ENCODE measurements at places on chromosomes 6 and 20.

- DNase-seq, result no peak
Observed at GRCh38 chr20:61697666-61698597, 367.7 kb downstream of the TAF4 start.

- DNase-seq, result no peak
Observed at GRCh38 chr20:57482796-57483195, 42.1 kb downstream of the CTCFL start.

DNA sequence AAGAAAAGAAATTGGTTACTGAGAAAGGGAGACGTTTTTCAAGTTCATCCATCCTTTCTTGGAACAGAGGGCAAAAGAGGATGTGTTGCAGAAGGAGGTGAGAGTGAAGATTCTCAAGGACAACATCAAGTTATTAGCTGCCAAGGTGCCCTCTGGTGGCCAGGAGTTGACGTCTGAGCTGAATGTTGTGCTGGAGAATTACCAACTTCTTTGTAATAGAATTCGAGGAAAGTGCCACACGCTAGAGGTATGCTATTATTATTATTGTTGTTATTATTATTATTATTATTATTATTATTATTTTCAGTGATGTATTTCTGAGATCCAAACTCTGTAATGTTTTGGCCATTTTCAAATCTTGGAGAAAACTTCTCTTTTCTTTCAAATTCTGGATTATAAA, 197.0 kb downstream of the UTRN start:
- no peak for DNase-seq

GRCh38 chr6:25868436-25869183, 5.4 kb downstream of the SLC17A3 start:
- no peak for DNase-seq

GRCh38 chr20:32206760-32207625, 550 bp downstream of the PLAGL2 start:
- no peak for DNase-seq

DNA sequence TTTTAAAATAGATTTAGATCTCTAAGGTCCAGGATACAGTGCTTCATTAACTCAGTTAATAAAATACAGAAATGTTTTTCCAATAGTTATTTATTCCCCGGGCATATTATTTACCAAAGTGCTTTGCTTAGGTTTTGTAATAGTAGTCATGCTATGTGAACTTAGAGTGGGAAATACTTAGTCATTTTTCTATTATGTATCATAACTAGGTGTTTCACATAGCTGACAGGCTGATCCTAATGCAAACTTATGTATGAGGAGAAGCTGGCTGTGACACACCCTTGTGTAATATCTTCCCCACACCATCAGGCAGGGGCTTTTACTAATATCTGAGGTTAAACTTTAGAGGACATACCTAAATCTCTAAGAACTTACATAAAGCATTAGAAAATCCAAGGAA, 277.7 kb upstream of the RIMS1 start:
- no peak for DNase-seq

- no peak for DNase-seq
Observed at GRCh38 chr20:20712004-20712473, 405 bp downstream of the RALGAPA2 start.

DNA sequence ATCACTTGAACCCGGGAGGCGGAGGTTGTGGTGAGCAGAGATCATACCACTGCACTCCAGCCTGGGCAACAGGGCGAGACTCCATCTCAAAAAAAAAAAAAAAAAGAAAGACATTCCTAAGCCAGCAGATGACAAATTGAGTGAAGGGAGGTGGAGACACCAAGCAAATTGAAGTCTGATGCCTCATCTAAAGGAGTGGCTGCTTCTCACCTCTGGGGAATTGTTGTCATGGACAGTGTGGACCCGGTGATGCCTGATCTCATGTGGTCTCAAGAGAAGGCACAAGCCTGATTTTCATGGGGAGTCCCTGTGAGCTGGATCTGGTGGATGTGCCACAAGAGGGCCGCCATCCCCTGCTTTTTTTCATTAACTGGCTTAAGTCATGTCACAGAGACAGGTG, 272.0 kb downstream of the ZNF217 start:
- no peak for DNase-seq

DNA sequence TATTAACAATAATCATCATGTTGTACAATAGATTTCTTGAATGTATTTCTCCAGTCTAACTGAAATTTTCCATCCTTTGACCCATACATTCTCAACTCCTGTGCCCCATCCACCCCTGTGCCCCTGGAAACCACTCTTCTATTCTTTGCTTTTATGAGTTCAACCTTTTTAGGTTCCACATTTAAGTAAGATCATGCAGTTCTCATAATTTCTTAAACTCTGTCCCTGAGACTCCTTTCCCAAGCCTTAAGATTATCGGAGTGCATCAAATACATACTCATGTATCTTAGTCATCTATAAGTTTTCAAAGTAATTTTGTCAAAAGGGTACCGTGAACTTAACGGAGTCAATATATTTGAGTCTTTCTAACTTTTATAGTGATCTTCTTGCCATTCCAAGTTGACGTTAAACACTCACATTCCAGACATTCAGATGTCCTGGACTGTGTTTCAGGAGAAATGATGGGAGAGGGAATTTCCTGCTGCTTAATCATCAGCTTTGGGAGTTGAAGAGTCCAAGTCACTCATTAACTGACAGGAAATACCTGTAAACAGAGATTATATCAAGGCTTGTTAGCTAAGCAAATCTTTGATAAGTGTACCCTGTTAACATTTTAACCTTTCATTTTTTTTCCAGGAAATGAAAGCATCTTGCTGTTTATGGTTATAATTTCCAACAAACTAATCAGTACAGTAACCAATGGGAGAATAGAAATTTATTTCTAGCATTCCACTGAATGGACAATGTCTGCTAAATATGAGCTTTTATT, 73.3 kb downstream of the ADGRG6 start:
- no peak for DNase-seq

DNA sequence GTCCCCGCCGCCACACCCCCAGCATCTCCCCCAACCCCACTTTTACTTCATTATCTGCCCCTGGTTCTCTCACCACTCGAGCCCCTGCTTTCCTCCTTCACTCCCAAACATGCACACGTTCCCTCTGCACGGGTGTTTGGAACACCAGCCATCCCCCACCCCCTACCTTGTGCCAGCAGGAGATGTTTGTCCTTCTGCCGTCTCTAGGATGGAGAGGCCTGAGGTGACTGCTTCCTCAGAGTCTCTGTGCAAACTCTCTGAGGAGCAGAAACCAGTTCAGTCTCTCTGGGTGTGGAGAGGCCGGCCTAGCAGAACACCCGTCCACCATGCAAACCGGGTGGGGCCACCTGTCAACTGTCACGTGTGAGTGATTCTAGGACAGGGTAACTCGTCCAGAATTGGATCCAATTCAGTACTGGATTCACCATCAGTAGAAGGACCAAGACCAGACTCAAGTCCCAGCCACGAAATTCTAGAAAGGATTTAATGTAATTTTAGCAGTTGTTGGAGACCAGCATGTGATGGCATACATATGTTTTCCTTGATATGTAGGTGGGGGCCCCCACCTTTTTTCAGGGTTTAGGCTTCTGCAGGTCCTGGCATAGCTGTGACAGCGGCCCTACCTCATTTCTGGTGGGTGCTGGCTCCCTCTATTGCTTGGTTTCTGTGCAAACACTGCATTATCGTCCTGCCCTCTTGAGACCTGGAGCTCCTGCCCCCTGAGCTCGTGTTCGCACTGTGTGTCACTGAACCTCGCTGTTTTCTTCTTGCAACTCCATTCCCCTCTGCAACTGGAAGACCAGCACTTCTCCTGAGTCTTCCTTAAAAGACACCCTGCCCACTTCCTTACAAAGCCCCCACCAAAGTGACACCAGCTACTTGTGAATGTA, at the start of gene RAET1E:
Gene RAET1E (minus strand): TSS at position 259 of the 890 bp plus-strand sequence. CDS start 7,212 bp downstream, outside the sequence.
- no peak for DNase-seq

- no peak for DNase-seq
Observed at GRCh38 chr6:36829919-36830544, 9.2 kb downstream of the CPNE5 start.

DNA sequence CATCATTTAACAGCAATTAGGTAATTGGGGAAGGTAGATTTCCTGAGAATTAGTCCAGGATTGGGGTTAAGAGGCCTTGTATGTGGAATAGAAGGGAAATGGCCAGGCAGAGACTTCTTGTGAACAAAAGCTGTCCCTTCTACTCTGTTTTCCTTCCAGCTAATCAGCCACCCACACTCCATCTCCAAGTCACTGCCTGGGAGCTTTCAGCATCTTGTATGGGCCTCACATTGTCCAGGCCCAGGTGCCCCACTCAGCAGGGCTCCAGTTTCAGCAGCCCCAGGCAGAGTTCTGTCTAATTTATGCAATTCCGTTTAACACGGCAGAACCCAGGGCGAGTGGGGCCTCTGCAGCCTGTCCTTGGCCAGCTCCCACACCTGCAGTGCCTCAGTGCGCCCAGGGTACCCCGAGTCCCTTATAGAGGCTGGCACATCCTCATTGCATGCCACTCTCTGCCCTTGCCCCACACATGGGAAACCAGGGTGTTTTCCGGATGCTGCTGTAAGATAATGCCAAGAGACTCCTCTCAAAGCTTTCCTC, 113.0 kb downstream of the EDN3 start:
- no peak for DNase-seq

DNA sequence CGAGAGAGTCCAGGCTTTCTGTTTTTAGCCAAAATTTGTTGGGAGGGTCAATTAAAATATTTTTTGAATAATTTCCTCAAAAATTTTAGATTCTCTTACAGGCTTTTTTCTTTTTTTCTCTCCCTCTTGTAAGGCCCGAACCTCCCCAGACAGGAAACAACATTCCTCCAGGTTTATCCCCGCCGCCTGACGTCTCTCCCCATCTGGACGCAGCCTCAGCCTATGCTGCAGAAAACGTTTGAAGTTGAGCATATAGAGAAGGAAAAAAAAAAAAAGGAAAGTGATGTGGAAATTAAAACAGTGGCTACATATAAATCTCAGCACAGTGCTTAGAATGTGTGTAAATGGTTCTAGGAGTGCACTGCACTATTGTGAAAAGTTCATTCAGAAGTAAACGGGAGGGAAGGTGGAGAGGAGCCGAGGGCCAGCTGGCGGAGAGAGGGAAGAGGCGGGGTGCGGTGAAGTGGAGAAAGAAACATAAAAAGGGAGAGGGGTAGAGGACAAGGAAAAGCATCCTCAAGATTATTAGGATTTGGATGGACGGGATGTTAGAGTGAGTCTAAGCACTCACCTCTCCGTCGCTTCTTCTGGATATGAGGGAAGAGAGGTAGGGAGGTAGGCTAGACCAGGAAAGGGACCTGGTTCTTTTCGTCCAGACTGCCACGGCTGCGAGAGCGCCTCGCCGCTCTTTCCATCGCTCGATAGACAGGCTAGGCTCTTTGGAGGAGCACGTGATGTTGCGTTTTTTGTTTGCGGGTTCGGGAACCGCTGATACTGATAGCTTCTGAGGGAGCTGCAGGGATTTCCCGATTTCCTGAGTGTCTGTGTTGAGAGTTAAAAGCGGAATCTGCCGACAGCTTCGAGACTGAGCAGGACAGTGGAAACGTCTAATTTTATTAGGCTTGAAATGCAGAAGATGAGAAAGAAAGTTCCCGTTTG, 98.7 kb downstream of the TRIM27 start:
- DNase-seq, result no peak

DNA sequence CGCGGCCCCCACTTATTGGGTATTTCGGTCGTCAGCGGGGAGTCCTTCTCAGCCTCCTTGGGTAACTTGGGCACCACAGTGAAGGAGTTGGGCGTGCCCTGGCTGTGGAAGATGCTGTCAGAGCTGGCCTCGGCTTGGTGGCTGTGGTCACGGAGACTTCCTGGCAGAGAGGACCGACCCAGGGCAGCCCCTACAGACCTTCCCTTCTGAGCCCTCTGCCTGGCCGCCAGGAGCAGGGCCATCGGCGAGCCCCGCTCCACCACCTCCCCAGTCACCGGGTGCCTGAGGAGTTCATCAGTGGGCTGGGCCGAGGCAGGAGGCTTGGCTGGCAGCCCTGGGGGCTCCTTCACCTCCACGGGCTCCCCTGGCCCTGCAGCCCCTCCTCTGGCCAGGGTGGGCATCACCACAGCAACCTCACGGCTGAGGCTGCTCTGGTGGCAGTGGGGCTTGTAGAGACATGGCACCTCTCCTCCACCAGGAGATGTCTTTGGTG, 37.2 kb downstream of the C6orf132 start:
- no peak for DNase-seq

GRCh38 chr6:101393251-101393828, at the start of gene GRIK2:
GRIK2 (plus strand) TSS chr6:101393708.
- peak; percentile 37 for DNase-seq

- no peak for DNase-seq
Observed at GRCh38 chr6:42742116-42742894, 3.6 kb downstream of the TBCC start.

DNA sequence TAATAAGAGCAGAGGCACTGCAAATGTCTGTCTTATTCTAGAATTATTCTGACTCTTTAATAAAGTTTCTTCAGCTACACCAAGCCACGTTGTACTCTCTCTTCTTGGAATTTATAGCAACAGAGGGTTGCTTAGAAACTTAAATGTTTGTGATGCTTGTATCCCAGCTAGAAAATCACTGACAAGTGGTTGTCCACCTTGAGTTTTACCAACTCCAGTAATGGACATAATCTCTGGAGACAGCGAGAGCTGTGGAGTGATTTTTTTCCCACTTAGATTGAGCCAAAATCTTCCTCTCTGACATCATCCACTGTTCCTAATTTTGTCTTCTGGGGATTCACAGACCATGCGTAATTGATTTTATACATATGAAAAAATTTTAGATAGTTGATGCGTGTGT, 8.0 kb downstream of the ECT2L start:
- DNase-seq, result no peak

DNA sequence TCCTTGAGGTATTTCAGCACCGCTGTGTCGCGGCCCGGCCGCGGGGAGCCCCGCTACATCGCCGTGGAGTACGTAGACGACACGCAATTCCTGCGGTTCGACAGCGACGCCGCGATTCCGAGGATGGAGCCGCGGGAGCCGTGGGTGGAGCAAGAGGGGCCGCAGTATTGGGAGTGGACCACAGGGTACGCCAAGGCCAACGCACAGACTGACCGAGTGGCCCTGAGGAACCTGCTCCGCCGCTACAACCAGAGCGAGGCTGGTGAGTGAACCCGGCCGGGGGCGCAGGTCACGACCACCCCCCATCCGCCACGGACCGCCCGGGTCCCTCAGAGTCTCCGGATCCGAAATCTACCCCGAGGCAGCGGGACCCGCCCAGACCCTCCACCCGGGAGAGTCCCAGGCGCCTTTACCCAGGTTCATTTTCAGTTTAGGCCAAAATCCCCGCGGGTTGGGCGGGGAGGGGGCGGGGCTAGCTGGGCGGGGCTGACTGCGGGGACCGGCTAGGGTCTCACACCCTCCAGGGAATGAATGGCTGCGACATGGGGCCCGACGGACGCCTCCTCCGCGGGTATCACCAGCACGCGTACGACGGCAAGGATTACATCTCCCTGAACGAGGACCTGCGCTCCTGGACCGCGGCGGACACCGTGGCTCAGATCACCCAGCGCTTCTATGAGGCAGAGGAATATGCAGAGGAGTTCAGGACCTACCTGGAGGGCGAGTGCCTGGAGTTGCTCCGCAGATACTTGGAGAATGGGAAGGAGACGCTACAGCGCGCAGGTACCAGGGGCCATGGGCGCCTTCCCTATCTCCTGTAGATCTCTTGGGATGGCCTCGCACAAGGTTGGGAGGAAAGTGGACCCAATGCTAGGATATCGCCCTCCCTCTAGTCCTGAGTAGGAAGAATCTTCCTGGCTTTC, 693 bp downstream of the HLA-F start:
- DNase-seq, result peak; percentile 33

- no peak for DNase-seq
Observed at GRCh38 chr20:38447931-38448675, 13.0 kb upstream of the SNHG17 start.
